ENCODE measurements at places on chromosomes 5 and 9.

DNA sequence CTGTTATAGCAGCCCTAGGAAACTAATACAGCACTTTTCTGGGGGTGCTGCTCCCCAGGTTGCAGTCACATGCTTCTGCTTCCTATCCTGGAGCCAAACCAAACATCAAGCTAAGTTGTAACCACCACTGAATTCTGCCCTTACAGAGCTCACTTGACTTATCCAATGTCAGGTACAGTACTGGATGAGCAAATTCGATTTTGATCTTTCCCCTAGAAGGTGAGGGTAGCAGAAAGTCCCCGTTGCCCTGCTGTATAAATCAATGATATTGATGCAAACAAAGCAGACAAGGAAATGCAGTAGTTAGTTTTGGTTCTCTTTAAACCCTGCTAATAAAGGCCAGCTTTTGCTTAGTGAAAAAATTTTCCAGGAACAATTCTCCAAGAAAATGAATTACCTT is 36.4 kb downstream of the ZCCHC9 start:
- DNase-seq = no peak

- DNase-seq = no peak
These were observed 214.1 kb downstream of the CD180 start for GRCh38 chr5:66982470-66982869.

DNA sequence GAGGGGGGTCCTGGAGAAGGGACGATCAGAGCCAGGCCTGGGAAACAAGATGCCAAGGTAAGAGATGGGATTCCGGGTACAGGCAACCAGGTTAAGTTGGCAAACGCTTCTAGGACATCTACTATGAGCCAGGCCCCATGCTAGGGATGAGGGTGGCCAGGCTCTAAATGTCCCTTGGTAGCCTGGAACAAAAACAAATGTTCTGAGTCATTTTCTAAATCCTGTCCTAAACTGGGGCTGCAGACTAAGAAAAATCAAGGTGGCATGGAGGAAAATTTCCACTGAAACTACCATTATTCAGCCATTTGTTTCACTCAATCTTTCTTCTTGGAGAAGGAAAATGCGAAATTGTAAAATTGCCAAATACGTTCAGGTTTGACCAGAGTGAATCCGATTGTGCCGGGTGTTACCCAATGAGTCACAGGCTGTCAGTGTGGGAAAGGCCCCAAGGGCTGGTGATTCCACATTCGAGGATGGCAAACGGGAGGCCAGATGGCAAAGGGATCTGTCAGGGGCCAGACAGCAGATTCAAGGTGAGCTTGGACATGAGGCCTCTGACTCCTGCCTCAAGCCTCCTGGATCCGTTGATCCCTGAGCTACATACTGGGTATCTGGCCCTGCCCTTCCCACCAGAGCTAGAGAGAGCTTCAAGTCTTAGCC is 57.6 kb downstream of the PAX5 start:
- DNase-seq = no peak

GRCh38 chr5:167802755-167803431 is 488.6 kb upstream of the WWC1 start:
- no peak for DNase-seq

GRCh38 chr9:36276781-36277181 is 18.5 kb upstream of the GNE start:
- DNase-seq = no peak

- no peak for DNase-seq
These were observed 957 bp upstream of the PRR16 start for GRCh38 chr5:120463006-120463680.

GRCh38 chr5:133870661-133871060 is 97.8 kb downstream of the C5orf15 start:
- DNase-seq = no peak

DNA sequence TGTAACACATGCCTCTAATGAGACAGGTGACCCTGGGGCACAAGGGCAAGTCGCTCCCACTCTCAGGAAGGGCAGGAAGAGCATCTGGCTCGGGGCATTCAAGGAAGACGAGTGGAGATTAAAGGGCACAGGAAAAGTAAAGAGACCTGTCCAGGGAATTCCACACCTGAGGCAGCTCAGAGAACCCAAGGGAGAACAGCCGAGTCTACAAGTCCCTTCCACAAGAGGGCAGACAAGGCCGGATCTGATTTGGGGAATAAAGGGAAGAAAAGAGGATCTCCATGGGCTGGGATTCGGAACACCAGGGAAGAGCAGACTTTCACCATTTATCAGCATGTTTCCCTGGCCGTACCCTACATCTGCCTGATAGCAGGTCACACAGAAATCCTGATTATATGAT is 28.1 kb downstream of the GPX3 start:
- DNase-seq = no peak

- no peak for DNase-seq
These were observed 40.0 kb downstream of the PIK3R1 start for GRCh38 chr5:68255305-68256120.

Measured in CD4-positive, alpha-beta T cell (primary cell).